Uterus (tissue), 4 donors: ENCODE measurements at places on chromosomes 13 and 19. TPM values are rescaled to one million over a fixed set of nuclear protein-coding genes. Genes with fewer than 3 reads are reported as not detected.

Gene C13orf46
- 1.7 TPM for total RNA-seq

DNA sequence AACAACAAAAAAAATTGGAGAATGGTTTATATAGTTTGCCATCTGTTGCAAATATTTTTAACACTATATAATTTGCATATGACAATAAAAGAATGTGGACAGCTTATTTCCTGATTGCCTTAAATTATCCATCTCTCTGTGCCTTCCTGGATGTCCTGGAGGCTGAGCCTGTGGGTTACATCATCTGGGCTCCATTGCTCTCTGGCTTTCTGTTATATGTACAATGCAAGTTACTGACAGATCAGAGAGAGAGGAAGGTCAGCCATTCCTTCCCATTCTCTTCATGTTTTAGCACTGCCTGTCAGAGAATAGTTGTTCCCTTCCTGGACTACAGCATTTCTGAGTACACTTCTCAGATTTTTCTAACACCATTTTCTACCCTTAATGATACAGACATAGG is 758.3 kb upstream of the PCDH20 start:
- no peak for DNase-seq

DNA sequence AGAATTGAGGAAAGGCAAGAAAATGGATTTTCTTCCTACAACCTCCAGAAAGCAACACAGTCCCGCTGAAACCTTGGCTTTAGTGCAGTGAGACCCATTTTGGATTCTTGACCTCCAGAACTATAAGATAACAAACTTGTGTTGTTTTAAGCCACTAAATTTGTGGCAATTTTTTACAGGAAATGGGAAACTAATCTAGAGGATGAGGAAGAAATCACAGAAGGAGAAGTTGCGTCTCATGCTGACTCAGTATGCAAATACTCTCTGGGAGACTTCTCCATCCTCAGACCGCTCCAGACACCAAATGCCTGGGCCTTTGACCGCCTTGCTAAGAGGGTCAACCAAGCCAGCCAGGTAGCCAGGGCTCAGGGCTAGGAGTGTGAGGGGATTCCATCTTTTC is 13.1 kb upstream of the CEACAM16 start:
- no peak for DNase-seq

DNA sequence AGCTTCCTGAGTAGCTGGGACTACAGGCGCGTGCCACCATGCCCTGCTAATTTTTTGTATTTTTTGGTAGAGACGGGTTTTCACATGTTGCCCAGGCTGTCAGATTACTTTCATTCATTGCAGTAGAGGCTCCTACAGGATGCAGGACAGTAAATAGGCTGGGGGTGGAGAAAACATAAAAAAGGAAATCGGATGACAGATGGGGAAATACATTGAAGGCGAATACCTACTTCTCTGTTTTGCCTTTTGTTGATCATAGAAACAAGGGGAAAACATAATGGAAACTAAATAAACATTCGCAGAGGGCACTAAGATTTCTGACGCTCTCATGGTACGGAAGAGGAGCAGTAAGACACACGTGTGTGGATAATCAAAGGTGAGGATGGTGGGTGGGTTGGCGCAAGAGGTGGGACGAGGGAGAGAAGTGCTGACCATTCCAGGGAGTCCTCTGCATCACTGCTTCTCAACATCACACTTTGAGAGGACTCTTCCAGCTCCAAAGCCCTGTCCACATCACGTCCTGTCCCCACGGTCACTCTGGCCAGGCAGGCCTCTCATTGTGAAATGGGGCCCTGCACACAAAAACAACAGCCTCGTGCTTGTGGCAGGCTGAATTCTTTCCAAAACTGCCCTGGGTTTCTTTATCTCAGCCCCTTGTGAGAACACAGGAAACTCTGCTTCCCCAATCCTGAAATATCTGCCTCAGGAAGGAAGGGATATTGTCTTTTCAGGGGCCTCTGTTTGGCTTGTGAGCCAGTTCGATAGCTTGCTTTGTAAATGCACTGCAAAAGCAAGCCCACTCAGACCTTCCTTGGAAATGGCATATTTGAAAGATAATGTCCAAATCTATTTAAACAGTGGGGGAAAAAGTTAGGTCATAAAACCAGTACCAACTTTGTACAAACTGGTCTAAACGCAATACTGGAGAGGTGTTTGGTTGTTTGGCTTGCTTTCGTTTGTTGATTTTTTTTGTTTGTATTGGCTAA is 188.5 kb downstream of the FOXO1 start:
- no peak for DNase-seq

Gene PSG1
- not detected for total RNA-seq

DNA sequence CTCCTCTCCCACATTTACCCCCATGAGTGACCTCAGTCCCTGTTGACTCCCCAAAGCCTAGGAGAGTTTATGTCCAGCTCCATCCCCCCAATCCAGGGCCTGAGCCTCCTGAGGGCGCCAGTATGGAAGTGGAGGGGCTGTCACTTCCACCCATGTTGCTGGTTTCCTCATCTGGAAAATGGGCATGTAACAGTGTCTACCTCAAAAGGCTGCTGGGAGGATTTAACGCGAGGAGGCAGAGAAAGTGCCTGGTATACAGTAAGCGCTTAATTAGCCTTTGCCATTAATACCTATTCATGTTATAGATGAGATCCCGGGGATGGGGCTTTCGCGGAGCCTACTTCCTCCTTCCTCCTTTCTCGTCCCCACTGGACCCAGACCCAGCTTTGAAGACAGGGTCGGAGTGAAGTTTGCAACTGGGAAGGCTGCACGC is 476 bp downstream of the TYK2 start:
- DNase-seq, result no peak

GRCh38 chr19:15122331-15123030 is 15.3 kb downstream of the SYDE1 start:
- DNase-seq, result no peak

DNA sequence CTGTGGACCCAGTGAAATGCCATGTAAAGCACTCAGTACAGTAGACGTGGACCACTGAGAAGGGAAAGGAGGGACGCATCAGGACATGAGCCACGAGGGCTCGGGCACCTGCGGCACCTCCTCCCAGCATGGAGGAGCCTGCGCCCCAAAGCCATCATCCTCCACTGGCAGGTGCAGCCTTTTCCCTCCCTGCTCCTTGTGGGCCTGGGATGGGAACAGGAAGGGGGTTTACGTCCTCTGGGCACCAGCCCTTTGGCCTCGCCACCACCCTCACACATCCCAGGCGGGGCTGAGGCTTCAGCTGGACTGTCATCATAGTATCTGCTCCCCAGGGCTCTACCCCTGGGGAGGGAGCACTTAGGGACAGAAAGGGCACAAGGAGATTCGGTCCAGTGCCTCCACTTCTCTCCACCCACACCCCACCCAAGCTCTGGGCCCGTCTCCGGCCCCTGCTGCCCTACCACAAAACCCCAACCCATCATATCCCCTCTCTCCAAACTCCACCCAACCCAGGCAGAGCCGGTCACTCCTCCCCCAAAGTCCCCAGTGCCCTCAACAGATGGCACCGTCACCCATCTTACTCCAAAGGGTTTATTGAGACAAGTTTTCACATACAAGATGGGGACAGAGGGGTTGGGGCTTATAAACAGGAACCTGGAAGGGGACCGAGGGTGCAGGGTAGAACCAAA is 2.2 kb upstream of the PRKD2 start:
- DNase-seq, result no peak

Gene SHANK1
- 6.5 TPM for total RNA-seq

Gene KCNN4
- 8.2 TPM for total RNA-seq

Gene PNPLA6
- total RNA-seq, result 113 TPM

Gene TTC9B
- not detected for total RNA-seq

DNA sequence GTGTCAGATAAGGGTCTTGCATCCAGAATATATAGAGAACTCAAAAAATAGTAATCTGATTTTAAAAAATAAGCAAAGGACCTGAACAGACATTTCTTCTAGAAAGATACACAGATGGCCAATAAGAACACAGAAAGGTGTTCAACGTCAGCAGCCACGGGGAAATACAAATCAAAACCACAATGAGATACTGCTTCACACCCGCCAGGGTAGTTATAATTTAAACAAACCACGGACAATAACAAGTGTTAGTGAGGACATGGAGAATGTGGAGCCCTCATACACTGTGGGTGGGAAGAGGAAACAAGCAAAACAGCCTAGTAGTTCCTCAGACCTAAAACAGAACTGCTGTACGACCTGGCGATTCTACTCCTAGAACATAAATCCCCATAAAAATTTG is 26.7 kb upstream of the NAPA start:
- DNase-seq, result no peak

- no peak for DNase-seq
Measured at GRCh38 chr13:20891034-20891433, 11.5 kb downstream of the XPO4 start.

DNA sequence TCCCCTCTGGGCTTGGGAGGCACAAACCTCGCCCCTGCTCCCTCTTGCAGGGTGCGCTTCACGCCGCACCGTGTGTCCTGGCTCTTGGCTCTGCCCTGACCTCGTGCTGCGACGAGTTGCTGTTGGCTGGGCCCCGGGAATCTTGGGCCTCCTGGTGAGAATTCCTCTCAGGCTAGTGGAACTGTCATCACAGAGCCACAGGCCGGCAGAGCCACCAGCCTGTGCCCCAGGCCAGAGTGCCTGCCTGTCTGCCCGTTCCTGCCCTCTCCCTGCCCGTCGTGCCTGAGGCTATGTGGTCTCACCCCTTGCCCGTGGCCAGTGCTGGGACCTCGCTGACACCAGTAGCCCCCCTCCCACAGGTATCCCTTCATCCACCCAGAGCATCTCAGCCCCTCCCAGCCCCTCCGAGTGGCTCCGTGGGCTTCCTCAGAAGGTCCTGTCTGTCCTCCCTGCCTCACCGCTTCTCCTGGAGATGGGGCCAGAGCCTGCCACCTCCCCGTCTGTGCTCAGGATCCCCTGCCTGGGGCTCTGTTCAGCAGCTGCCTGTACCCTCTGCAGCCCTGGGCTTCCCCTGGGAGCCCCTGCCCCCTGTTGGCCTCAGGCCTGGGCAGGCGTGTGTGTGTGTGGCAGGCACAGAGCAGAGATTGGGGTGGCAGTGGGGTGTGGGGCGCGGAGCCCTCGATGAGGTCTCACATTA is 13.3 kb downstream of the NDUFB7 start:
- no peak for DNase-seq

- no peak for DNase-seq
Measured at GRCh38 chr19:401866-402511, 7.0 kb downstream of the C2CD4C start.

- no peak for DNase-seq
Measured at GRCh38 chr19:54461613-54462012, 2.0 kb downstream of the LENG9 start.

GRCh38 chr13:36038785-36039555 is 92.2 kb downstream of the DCLK1 start:
- DNase-seq, result no peak

DNA sequence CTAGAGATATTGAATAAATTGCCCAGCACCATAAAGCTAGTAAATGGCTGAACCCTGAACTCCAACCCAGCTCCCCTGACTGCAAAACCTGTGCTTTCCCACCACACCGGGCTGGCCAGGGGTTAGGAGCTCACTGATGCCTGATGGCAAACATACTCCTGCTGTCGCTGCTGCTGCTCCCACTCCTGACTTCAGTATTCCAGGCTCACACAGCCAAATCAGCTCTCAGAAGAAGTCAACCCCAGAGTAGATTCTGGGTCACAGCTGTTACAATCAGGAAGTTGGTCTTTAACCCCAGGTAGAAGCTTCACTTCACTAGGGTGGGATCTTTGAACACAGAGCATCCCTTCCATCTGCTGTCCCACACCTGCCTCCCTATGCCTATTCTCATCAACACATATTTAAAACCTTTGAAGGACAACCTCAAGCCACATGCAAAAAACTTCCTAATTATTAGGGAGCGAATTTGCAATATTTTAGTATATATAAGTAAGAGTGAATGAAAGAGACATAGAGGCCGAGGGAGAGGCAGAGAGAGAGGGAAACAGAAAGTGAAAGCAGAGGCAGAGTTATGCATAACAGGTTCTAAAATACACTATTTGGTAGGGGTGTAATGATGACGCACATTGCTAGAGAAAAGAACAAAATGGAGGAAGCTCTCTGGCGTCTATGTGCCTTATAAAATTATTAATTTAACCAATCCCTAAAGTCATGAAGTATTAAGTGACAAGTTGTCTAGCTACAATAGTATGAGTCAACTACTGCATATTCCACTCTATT is 99.4 kb upstream of the SERP2 start:
- DNase-seq, result peak; percentile 45

- no peak for DNase-seq
Measured at GRCh38 chr13:38415233-38415632, 65.6 kb downstream of the UFM1 start.

- peak; percentile 15 for DNase-seq
Measured at GRCh38 chr13:25687471-25688225, 315.9 kb downstream of the ATP8A2 start.

GRCh38 chr19:12482509-12482886 is 2.1 kb downstream of the ZNF709 start:
- no peak for DNase-seq

- DNase-seq, result no peak
Measured at GRCh38 chr13:112951674-112952371, 17.2 kb upstream of the MCF2L start.

DNA sequence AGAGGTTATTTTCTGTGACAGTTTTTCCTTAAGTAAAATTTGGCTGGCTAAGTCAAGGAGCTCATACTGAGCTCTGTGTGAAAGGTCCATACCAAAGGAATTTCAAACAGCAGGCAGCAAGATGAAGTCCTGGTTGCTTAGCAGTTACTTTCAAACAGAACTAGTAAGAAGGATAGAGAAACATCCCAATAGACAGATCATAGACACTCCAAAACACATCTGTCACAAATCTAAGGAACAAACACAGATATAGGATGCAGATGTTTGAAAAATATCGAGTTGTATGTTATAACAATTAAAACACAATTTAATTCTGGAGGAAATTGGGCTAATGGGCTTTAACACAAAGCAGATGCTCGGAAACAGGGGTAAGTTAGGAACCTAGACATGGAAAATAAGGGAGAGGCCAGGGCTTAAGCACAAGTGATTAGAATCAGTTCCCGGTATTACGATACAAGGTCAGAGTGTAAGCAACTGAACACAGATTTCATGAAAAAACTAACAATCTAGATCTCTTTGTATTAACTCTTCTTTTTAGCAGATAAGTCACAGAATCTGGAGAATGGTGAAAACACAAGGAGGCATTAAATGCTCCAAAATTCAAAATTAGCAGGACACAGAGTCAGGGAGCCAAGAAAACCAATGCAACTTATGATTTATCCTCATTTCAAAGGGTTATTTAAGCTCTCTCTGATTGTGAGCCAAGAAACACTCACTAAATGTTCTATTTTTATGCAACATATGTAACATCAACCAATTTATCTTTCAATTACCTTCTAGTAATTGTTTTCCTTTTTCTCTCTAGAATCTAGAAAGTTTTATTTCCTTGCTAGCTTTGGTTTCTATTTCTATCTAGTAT is 1992.9 kb upstream of the PCDH20 start:
- DNase-seq, result no peak

GRCh38 chr13:111883571-111884343 is 183.2 kb upstream of the SOX1 start:
- no peak for DNase-seq
